ENCODE measurements at places on chromosomes 12 and 14. TPM values are rescaled to one million over a fixed set of nuclear protein-coding genes. Genes with fewer than 3 reads are reported as not detected.

The LRP1-AS gene
- 1.7 TPM for polyA plus RNA-seq

GRCh38 chr12:123363740-123364531 lies 711 bp downstream of the SBNO1 start:
- DNase-seq = peak; percentile 39

- DNase-seq = no peak
These were observed 57.8 kb upstream of the ARHGAP5 start for GRCh38 chr14:32019276-32019675.

- no peak for DNase-seq
These were observed 61.1 kb downstream of the RNF34 start for GRCh38 chr12:121461048-121461447.

DNA sequence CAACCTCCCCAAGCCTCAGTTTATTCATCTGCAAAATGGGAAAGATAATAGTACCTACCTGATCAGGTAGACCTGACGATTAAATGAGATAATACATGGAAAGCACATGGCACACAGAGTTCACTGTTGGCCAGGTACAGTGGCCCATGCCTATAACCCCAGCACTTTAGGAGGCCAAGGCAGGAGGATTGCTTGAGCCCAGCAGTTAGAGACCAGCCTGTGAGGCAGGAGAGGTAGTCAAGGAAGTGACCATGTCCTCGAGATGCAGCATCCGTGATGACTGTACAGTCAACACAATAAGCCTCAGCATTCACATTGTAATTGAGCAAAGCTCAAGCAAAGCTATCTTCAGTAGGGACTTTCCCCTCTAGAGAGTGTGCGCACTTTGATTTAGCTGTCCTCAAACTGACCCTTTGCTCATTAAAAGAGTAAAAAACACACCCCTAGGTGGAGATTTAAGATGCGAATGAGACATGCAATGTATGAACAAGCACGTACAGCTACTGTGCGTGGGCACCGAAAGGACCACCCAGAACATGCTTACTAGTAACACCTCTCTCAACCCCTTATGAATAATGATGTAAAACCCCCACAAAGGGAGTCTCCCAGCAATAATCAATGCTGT lies 9.9 kb downstream of the ISCU start:
- DNase-seq = no peak

DNA sequence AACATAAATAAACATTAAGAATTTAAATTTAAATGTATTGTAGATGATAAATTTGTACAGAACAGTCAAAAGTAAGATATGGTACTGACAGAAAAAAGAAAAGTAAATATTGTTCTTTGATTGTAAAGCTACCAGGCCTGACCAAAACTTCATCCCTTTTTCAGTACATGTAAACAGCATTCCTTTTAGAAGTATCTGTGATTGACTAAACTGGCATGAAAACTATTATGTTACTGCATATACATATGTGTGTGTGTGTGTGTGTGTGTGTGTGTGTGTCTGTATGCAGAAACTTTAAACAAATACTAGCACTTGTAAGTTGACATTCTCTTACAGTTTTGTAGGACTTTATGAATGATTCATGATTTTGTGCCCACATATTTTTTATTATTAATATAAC lies 270.9 kb downstream of the C12orf50 start:
- DNase-seq = no peak

GRCh38 chr12:52007158-52007921 lies 594 bp downstream of the TAMALIN start:
- peak; percentile 27 for DNase-seq

Data from large intestine (tissue), 12 donors.